Immature natural killer cell (primary cell): ENCODE measurements at places on chromosomes 7 and 10.

DNA sequence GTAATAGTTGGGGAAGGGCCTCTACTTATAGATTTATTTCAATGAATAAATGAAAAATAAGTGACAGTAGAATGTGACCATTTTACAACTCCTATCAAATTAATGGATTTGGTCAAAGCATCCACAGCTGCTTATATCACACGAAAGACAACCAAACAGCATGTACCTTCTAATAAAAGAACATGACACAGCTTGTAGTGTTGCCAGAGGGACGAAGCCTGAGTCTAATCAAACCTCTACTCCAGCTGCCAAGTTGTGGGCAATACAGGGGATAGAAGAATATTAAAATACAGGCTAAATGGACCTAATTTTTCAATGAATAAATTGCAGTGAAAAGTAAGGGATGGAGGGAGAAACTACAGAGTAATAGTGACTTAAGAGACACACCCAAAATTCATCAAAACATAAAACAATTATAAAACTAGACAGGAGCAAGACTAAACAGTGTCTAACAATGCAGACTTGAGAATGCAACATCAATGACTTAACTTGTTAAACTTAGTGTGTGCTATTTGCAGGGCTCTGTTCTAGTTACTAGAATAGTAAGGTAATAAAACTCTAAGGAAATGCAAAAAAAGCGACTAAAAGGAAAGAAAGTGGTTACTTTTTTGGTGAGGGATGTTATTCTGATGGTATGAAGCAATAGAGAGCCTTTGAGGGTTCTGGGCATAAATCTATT is 853.8 kb downstream of the GRM8 start:
- DNase-seq = no peak

- DNase-seq = no peak
These were observed 4.9 kb upstream of the YKT6 start for GRCh38 chr7:44195889-44196288.

- no peak for DNase-seq
These were observed 669.8 kb downstream of the SUGCT start for GRCh38 chr7:40804477-40805215.

- DNase-seq = no peak
These were observed 14.1 kb downstream of the CRYGN start for GRCh38 chr7:151425670-151426440.

GRCh38 chr7:50727072-50727471 is 55.6 kb downstream of the GRB10 start:
- DNase-seq = no peak

- no peak for DNase-seq
These were observed 55.5 kb downstream of the SORBS1 start for GRCh38 chr10:95505641-95506040.

DNA sequence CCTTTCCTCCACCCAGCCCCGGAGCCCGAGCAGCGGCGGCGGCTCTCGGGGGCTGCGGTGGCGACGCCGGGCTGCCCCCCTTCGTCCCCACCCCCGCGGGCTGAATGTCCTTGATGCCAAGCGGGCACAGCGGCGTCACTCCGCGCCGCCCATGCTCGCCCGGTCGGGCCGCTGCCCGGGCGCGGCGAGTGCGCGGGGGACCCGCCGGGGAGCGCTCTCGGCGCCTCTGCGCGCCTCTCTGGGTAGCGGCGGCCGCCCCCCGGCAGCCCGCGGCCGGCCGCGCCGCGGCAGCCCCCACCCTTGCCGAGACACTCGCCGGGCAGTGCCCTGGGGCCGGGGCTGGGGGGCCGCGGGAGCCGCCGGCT is 433 bp upstream of the PLXNA4 start:
- peak; percentile 25 for DNase-seq

DNA sequence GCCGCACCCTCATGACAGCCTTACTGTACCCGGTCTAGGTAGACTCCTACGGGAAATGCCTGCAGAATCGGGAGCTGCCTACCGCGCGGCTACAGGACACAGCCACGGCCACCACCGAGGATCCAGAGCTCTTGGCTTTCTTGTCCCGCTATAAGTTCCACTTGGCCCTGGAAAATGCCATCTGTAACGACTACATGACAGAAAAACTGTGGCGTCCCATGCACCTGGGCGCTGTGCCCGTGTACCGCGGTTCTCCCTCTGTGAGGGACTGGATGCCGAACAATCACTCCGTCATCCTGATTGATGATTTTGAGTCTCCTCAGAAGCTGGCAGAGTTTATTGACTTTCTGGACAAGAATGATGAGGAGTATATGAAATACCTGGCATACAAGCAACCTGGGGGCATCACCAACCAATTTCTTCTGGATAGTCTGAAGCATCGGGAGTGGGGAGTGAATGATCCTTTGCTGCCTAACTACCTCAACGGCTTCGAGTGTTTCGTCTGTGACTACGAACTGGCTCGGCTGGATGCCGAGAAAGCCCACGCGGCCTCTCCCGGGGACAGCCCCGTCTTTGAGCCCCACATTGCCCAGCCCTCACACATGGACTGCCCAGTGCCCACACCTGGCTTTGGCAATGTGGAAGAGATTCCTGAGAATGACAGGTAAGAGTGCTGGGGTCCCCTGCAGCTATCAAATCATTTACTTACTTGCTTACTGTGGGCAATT is 8.5 kb upstream of the CHCHD1 start:
- DNase-seq = no peak

DNA sequence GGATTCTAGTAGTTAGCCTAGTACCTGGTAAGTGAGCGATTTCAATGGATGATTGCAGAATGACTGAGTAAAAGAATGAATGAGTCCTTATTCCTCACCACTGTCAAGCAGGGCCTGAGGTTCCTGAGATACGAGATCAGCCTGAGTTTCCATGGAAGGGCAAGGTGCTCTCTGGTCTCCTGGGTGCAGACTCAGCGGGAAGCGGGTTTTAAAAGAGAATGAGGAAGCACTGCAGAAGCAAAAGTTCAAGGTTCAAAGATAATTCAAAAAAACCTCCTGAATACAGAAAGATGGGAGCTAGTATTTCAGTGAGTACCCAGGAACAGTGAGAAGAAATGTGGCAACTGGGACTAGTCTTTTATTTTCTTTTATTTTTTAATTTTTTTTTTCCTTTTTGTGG is 4.3 kb downstream of the ZNF3 start:
- no peak for DNase-seq

GRCh38 chr10:128180843-128181242 is 54.6 kb upstream of the MKI67 start:
- DNase-seq = peak; percentile 30

- DNase-seq = no peak
These were observed 125.4 kb downstream of the ADK start for GRCh38 chr10:74276416-74276815.

GRCh38 chr10:22319547-22319979 is 1.3 kb upstream of the BMI1 start:
- DNase-seq = no peak
